ENCODE measurements at places on chromosomes 11 and 22.

DNA sequence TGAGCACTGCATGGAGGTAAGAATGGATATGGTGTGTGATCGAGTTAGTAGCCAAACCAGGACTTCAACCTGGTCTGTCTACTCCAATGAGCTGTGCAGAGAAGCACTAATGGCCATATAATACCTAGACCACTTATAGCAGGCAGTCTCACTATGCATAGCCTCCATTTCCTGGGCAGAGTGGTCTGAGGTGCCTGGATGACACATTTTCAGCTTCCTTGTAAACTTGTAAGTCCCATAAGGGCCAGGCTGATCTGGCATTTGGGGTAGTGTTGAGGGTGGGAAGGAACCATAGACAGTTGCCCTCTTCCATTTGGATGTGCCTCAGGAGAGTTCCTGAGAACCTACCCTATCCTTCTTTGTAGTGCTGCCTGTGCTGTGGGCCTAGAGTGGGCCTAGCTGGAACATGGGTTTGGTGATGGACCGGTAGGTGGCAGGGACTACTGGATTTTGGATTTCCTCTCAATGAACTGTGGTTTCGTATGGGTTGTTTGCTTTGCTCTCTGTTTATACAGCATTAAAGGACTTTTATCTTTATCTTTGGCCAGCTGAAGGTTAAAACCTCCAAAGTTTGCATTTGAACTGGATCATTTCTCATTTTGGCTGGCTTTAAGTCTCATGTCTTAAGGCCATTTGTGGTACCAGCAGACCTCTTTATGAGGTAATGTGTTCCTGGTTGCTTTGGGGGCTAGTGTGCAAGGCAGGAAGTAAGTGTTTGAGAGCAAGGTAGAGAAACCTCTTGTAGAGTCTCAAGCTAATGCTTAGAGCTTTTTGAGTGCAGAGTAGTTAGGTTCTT, 86.9 kb downstream of the STIM1 start:
- no peak for DNase-seq

- DNase-seq: no peak
Observed at GRCh38 chr11:88501541-88501940, 164.0 kb upstream of the CTSC start.

GRCh38 chr22:43439368-43440103, 27.7 kb downstream of the MPPED1 start:
- DNase-seq: no peak

GRCh38 chr11:81658722-81659121, 1074.9 kb downstream of the FAM181B start:
- DNase-seq: no peak

GRCh38 chr11:99920956-99921355, 766.1 kb upstream of the ARHGAP42 start:
- no peak for DNase-seq

GRCh38 chr11:8967184-8967583, 2.9 kb upstream of the TMEM9B start:
- no peak for DNase-seq

- DNase-seq: no peak
Observed at GRCh38 chr11:31645747-31646146, 136.2 kb downstream of the ELP4 start.

DNA sequence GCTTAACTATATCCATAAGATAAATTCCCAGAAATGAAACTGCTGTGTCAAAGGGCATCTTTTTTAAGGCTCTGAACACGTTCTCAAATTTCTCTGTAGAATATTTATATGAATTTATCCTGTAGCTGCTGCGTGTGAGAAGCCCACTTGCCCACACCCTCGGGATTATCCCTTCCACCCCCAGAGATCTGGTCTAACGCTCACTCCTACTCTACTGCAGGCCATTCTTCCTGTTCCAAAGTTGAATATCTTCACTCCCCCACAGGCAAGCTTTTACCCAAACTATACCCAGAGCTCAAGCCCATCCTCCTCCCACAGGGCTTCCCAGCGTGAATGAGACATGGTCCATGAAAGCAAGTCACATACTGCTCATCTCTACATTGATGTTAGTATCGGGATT, 24.9 kb downstream of the SIAE start:
- DNase-seq: no peak

DNA sequence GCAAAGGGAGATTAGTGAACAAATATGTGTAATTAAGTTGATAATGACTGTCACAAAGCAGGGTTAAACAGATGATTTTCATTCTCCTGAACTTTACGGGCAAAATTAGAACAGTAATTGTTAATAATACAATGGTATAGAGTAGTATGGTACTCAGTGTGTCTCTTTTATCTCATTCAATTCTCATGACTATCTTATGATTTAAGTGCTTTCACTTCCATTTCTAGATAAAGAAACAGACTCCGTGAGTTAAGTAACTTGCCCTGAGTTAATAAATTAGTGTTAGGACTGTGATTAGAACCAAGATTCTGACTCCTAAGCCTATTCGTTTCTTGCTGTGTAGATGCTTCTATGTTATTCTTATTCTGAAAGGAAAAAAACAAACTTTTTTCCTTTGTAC, 22.0 kb downstream of the PIH1D2 start:
- no peak for DNase-seq

DNA sequence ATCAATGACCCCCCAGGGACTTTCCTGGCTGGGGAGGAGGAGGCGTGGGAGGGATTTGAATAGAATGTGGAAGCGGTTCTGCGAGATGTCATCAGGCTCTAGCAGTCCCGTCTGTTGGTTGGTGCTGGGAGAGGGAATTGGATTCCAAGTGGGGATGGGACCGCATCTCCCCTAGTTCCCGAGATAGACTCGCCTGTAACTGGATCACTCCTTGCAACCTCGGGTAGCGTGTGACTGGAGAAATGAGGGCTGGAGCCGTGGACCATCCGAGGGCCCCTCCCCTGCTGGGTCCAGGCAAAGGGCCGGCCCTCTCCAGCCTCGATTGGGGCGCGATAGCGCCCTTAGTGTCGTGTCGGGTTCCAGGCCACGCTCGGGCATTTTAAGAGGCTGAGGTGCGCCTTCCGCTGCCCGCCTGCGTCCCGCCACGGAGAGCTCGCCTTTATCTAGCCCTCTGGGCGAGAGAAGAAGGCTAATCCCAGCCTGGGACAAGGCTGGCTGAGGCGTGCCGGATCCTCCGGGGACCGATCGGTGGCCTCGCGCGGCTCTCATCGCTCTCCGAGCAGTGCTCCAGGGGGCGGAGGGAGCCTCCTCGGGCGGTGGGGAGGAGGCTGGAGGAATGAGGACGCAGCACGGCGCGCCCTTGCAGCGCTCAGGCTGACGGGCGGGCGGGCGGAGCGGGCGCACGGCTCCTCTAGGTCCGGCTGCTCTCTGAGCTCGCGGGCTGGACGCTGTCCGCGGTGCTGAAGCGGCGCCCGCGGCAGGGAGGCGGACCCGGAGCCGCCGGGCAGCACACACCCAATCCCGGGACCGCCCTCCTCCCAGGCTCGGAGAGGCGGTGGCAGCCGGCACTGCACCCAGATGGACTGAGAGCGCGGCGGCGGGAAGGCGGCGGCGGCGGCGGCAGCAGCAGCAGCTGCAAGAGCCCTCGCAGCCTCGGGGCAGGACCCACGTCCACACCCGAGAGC, 107.8 kb downstream of the OSBP2 start:
- peak; percentile 72 for DNase-seq

GRCh38 chr22:43168471-43169309, 17.3 kb downstream of the TSPO start:
- DNase-seq: no peak

- DNase-seq: no peak
Observed at GRCh38 chr11:45983471-45983845, 61.0 kb downstream of the LARGE2 start.

DNA sequence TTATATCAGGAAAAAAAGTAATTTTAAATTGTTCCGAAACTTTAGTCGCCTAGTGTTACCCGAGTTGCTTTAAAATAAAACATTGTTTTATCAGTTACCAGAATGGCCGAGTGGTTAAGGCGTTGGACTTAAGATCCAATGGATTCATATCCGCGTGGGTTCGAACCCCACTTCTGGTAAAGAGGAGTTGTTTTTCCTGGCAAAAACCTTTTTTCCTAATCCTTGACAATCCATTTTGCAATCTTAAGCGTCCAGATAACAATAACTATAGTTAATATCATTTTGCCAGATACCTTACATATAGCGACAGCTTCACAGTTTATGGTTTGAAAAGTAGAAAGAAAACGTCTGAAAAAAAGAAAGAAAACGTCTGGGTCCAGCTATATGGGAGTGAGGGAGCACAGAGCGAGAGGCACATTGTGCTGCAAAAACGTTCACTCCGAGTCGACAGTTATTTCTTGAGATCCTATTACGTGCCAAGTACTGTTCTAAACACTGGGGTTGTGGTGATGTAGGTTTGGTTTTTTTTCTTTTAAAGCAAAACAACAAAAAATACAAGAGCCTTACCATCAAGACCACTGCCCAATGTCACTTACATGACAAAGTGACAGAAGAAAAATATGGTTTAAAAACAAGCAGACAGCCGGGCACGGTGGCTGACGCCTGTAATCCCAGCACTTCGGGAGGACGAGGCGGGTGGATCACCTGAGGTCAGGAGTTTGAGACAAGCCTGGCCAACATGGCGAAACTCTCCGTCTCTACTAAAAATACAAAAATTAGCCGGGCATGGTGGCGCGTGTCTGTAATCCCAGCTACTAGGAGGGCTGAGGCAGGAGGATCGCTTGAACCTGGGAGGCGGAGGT, 40.6 kb downstream of the OR4D9 start:
- peak; percentile 40 for DNase-seq

GRCh38 chr11:64231546-64231945, 1.2 kb downstream of the DNAJC4 start:
- DNase-seq: no peak

DNA sequence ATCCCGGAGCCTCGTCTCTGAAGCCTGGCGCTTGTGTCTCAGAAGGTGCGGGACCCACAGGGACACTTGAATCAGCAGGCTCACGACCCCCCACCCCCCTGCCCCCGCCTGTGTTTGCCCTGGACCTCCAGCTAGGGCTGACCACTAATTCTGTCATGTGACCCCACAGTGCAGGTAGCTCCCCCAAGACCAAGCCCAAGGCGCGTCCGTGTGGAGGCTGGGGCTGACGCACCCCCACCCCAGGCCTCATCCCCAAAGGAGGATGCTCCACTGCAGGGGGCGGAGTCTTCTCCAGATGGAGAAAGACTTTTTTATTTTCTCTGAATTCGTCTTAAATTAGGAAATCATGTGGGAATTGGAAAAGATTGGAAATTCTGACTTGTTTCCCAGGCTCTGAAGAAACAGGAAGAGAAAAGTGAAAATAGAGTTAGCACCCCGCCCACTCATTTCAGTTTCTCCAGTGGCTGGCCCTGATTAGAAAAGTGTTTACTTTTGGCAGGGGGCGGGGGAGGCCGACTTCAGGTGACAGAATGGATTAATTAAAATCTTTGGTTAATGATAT, 1.0 kb upstream of the RELA start:
- peak; percentile 62 for DNase-seq

DNA sequence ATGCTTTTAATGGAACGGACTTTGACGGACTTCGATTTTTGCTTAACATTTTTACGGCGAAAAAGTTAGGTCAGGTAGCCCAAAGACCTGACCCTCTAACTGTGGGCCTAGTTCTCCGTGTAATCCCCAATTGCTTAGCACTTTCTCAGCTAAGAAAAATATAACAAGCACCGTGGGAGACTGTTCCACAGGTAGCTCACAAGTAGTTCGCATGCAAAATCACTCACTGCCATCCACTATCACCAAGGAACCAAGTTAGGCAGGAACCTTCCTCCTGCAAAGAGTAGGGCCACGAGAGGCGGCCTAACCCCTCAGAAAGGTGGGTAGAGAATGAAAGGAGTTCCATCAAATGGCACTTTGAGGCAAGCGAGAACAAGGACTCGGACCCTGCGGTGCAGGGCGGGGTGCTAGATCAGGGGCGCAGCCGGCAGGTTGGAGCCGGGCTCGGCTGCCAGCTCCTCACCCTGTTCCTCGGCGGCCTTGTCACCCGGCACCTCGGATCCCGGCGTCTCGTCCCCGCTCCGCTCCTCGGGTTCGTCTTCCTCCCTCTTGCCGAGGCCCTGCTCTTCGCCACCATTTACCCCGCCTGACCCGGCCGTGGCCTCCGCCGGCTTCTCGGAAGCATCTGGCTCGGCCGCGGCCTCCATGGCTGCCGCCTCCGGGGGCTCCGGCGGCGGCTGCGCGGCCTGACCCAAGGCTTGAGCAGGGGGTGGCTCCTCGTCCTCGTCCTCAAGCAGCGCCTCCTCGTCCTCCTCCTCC, 922 bp downstream of the HNRNPUL2 start:
- peak; percentile 42 for DNase-seq

GRCh38 chr11:74713686-74714085, 17.5 kb downstream of the CHRDL2 start:
- DNase-seq: no peak

DNA sequence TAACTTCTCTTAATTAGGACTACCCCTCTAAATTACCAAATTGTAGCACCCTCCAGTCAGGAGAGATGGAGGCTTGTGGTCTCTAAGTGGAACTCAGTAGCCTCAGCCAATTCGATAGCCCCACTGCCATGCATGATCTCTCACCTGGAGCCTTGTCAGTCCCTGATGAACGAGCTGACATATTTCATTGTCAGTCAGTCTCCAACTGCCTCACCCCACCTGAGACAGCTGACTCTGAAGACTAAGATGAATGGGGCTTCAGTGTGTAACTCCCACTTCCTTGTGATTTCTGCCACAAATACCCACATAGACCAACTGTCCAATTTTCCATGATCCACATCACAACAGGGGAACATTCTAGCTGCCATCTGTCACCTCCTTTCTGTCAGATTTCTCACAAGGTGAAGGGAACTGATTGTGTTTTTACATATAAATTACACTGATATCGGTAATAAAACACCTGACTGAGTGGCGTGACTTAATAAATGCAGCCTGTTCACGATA, 206.5 kb downstream of the FAM181B start:
- no peak for DNase-seq

GRCh38 chr22:35627267-35628041, 10.3 kb upstream of the MB start:
- peak; percentile 70 for DNase-seq

GRCh38 chr22:21807544-21808529, 59.6 kb downstream of the MAPK1 start:
- DNase-seq: no peak

DNA sequence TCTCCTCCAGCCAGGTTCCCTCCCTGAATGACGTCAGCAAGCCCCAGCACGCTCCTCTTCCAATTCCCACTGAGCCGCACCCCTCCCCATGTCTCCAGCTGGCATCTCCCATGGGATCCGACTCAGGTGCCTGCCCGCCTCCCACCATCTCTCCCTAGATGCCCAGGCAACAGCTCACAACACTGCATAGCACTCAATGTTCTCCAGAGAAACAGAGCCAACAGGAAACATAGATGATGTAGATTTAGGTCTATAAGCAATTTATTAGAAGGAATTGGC, 532.3 kb downstream of the BRD1 start:
- DNase-seq: no peak

- DNase-seq: no peak
Observed at GRCh38 chr11:72227316-72228228, 3.0 kb downstream of the INPPL1 start.
